ENCODE measurements at places on chromosomes 12 and 14.

DNA sequence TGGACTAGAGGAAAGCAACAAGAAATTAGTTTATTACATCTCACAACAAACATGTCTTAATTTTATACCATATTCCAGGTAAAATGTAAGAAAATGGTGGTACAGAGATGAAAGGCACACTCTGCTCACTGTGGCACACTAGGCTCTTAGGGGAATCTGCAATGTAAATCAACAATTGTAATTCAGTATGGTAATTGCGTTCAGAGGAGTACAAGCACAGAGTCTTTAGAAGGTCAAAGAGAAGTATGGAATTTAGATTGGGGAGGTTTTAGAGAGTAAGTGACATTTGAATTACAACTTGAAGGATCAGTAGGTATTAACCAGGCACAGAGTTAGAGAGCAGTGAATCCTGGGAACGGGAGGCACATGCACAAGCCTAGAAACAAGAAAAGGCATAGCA is 694.0 kb upstream of the USP15 start:
- no peak for DNase-seq

GRCh38 chr12:74235342-74235741 is 302.3 kb upstream of the ATXN7L3B start:
- DNase-seq = no peak

DNA sequence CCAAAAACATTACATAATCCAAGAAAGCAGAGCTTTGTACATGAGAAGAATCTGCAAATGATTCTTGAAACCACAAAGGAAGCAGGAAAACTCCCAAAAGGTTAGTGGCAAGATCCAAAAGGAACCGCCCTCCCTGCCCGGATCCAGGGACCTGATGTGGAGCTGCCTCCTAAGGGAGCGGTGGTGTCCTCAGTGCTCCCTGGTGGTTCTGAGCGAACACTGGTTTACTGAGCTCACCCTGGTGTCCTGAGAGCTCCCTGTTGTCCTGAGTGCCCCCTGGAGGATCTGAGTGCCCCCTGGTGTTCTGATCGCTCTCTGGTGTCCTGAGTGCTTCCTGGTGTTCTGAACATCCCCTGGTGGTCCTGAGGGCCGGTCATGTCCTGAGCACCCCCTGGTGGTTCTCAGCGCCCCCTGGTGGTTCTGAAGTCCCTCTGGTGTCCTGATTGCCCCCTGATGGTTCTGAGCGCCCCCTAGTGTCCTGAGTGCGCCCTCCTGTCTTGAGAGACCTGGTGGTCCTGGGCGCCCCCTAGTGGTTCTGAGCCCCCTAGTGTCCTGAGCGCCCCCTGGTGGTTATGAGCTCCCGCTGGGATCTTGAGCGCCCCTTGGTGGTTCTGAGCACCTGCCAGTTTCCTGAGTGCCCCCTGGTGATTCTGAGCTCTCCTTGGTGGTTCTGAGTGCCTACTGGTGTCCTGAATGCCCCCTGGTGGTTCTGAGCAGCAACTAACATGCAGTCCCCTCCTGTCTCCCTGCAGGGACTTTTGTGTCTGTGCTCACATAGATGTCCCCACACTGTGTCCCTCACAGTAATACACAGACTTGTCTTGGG is 891.1 kb downstream of the TMEM121 start:
- peak; percentile 89 for DNase-seq

GRCh38 chr12:27875677-27876076 is 95.6 kb upstream of the MANSC4 start:
- no peak for DNase-seq

Data from natural killer cell (primary cell).